Esophagus squamous epithelium (tissue), 5 donors: ENCODE measurements at places on chromosomes 7 and 10.

- no peak for DNase-seq
These were observed 662 bp downstream of the POLR3A start for GRCh38 chr10:78028438-78029268.

- DNase-seq = no peak
These were observed 92.6 kb downstream of the JAZF1 start for GRCh38 chr7:28088032-28088431.

DNA sequence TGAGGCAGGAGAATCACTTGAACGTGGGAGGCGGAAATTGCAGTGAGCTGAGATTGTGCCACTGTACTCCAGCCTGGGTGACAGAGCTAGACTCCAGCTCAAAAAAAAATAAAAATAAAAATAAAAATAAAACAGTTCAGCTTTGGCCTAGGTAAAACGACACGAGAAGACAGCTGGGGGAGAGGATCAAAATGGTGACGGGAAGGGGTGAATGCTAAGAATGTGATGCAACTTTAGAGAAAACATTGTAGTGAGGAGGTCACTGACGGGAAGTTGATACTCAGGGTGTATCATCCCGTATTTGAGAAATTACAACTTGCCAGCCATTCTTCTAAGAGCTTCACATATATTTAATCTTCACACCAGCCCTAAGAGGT, 1.1 kb downstream of the NDST2 start:
- DNase-seq = no peak

GRCh38 chr7:102252366-102252982, 34.2 kb upstream of the SH2B2 start:
- no peak for DNase-seq

- DNase-seq = no peak
These were observed 202.9 kb downstream of the GRID1 start for GRCh38 chr10:86163522-86164173.

GRCh38 chr10:124305131-124305530, 113.6 kb downstream of the OAT start:
- DNase-seq = no peak

GRCh38 chr7:139727151-139727705, 50.6 kb downstream of the HIPK2 start:
- DNase-seq = no peak

- no peak for DNase-seq
These were observed 69.9 kb downstream of the AOAH start for GRCh38 chr7:36654436-36654835.

GRCh38 chr10:21193196-21193595, 296.1 kb upstream of the NEBL start:
- DNase-seq = no peak

DNA sequence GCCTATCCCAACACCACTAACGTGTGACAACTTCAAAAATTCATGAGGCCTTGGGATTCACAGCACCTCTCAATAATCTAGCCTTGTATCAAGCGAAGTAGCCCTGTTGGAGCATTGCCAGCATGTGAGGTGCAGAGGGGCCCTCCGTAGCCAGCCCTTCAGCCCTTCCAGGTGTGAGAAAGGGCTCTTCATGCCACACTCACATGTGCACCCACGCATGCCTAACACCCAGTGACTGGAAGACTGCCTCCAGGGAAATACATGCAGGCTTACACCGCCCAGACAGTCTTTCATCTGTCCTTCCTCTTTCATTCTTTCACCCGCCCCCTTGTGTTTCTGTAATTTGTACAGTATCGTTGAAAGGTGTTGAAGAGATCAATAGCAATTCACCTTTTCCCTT, 26.1 kb downstream of the LRRC4 start:
- DNase-seq = no peak

- no peak for DNase-seq
These were observed 355.5 kb downstream of the GPR158 start for GRCh38 chr10:25530306-25530705.
